ENCODE measurements at places on chromosomes 5 and 9. TPM values are rescaled to one million over a fixed set of nuclear protein-coding genes. Genes with fewer than 3 reads are reported as not detected.

Gene PCDHGB6
- total RNA-seq: 5.1 TPM

Gene CARTPT
- not detected for total RNA-seq

Gene ARID3C
- not detected for total RNA-seq

Gene ZNF608
- 13.4 TPM for total RNA-seq

Gene FAM81B
- not detected for total RNA-seq

Gene DEPDC1B
- 1.7 TPM for total RNA-seq

Data from smooth muscle cell of trachea (primary cell).